ENCODE measurements at places on chromosomes 4 and X.

DNA sequence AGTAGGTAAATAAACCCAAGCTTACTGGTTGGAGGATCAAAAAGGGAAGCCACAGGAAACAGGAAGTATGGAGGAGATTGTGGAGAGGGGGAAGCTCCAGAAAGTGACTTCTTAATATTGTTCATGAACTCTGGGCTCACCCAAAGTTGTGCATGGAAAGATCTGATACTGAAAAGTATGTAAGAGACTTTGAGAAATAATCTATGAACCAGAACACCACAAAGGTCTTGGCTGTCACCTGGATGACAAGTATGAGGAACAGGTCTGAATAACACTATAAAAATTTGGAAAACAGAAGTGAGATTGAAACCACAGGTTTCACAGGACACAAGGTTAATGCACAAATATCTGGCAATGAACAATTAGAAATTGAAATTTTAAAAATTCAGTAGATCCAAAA is 567.4 kb downstream of the INPP4B start:
- DNase-seq, result no peak

GRCh38 chr4:153962311-153963039 is 173.6 kb upstream of the SFRP2 start:
- DNase-seq, result no peak

GRCh38 chr4:130146773-130147172 is 1050.8 kb downstream of the C4orf33 start:
- no peak for DNase-seq

DNA sequence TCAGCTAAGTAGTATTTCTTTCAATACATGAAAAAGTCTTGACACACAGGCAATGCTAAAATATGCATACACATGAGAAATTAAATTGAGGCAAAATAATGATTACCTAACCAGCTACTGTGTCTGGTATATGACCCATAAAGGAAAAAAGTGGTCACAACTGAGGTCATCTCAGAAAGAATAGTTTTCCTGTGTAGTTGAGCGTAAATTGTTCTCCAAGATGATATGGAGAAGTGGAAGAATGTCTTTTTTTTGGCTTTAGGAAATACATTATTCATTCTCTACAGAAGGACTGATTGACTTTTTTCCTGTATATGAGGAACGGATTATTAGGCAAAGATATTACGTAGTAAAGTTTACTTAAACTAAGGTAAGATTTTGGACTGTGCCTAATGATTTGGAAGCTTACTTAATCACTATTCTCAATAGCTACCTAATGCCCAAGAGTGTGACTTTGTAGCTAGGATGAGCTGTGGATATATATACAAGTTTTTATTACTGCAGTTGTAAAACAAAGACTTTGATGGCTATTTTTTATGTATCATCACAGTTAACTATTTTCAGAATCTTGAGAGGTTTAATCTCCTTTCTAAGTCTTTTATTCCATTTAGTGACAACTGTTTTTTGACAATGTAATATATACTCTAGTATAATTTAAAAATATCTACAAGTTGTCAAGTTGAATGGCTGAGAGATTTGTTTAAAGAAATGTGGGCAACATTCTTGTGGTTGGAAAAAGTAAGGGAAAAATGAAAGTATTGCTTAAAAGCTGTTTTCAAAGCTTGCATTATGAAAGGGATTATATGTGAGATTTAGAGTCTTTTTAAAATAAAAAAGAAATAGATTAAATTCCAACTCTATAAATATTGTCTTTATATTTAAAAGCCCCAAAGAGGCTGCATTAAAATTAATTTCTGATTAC is 100.2 kb downstream of the PDLIM5 start:
- DNase-seq, result no peak

DNA sequence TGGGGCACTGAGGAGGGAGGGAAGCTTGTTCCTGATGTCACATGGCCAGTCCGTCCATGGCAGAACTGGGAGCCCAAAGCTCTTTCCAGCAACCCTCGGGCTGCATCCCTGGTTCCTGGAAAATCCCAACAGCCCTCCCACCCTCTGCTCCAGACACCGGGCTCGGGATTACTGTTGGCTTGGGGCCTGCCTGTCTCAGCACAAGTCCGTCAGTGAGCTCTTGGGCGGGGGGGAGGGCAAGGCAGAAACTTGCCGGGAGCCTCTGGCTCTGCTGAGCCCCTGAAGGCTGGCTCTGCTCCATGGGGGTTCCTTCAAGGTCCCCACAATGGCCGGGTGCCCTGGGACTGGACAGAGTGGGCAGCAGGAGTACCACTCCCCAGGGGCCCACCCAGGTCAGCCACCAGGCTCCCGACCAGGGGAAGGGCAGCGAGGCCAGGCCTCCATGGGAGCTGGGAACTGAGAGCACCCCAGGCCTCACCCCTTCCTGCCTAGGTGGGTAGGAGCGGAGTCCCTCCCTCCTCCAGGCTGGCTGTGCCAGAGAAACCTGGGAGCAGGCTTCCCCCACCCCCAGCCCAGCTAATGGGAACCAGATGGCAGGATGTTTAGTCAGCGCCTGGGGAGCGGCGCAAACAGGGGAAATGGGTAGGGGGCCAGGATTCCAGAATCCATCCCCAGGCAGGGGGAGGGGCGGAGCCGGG is 6.4 kb upstream of the HAUS7 start:
- no peak for DNase-seq

DNA sequence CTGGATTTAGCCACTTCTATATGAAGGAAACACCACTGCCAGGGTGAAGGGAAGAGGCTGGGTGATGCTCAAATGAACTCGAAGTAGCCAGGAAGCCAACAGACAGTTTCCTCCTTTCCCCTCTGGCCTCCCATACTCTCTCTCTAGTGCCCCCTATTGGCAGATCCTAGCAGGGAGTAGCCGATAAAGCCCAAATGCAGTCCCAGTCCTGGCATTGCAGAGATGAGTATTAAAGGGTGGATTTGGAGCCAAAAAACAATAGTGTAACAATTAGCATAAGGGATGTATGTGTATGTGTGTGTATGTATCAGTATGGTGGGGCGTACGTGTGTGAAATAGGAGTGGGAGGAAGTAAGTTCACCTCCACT is 213.8 kb upstream of the LDB2 start:
- DNase-seq, result no peak

GRCh38 chrX:44495091-44495490 is 47.6 kb downstream of the FUNDC1 start:
- DNase-seq, result no peak

GRCh38 chr4:1669270-1669669 is 14.8 kb downstream of the FAM53A start:
- DNase-seq, result no peak

DNA sequence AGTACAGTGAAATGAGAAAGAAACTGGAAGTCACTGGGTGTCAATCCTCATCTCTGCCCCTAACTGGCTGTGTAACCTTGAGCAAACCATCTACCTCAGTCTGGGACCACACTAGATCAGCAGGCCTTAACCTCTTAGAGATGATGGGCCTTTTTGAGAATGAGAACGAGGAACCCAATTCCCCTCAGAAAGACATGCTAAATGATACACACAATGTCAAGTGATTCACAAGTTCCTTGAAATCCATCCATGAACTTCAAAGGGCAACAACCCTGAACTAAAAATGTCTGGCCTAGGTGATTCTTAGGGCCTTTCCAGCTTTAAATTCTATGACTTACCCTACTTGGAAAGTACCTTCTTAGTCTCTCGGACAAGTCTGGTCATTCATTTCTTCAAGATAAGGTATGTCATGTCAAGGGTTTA is 47.4 kb downstream of the ACSL4 start:
- no peak for DNase-seq

GRCh38 chr4:15414551-15415091 is 13.2 kb upstream of the C1QTNF7 start:
- no peak for DNase-seq

GRCh38 chrX:37350034-37350365 is 836 bp downstream of the PRRG1 start:
- no peak for DNase-seq

DNA sequence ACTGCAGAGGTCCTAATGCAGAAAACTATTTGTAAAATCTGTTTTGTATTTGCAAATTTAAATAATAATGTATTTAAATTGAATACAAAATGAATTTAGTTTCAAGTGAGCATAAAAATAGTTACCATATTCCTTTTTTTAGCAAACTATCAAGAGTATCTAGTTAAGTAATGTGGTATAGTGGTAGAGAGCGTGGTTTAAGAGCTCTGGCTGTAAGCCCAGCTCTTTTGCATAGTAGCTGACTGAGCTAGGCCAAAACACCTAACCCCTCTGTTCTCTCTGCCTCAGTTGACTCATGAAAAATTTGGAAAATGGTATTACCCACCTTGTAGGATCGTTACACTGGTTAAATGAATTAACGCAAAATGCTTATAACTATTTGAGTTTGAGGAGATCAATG is 18.1 kb upstream of the ADAD1 start:
- no peak for DNase-seq

- DNase-seq, result no peak
Observed at GRCh38 chr4:6217716-6218381, 17.5 kb upstream of the JAKMIP1 start.

- no peak for DNase-seq
Observed at GRCh38 chr4:121742794-121743193, 22.2 kb downstream of the SMIM43 start.
